ENCODE measurements at places on chromosomes 6 and 20. TPM values are rescaled to one million over a fixed set of nuclear protein-coding genes. Genes with fewer than 3 reads are reported as not detected.
A peak's percentile ranks its signal among the peaks of the same experiment; 100 is the strongest.

GRCh38 chr20:33999025-33999649 is 5.4 kb downstream of the RALY start:
- no peak for DNase-seq

- DNase-seq = no peak
Measured at GRCh38 chr6:39752835-39753724, 27.9 kb upstream of the KIF6 start.

- no peak for DNase-seq
Measured at GRCh38 chr6:14922706-14923460, 323.0 kb upstream of the JARID2 start.

DNA sequence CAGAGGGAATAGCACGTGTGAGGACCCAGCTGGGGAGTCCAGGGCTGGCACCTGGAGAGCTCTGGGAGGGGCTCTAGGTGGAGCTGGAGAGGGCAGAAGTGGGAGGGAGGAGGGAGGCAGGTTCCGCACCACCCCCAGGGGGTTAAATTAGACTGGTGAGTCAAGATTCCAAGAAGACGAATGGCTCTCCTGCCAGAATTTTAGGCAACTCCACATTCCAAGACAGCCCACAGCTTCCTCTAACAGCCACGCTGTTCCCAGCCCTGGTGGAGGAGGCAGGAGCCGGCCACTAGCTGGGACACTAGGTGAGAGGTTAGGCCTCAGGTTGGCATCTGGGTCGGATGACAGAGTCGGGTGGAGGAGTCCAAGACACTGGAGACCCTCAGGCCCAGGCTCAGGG is 60.2 kb downstream of the TFAP2C start:
- peak; percentile 61 for DNase-seq

DNA sequence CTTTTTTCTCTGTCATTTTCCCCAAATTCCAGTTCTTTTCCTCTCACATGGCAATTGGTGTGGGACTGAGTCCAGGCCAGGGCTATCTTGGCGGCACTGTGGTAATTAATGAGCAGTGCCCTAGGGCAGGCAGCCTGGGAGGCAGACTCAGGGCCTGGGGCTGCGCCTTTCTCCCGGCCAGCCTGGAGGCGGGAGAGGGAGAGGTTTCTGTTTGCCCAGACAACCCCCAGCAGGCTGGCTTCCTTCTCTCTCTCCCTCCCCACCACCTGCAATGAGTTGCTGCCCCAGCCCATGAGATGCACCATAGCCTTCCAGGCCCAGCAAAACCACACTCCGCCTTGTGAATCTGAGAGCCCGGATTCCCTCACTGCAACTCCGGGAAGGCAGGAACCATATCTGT is 15.1 kb upstream of the CCDC167 start:
- DNase-seq = no peak

- no peak for DNase-seq
Measured at GRCh38 chr6:159250633-159251032, 81.4 kb downstream of the FNDC1 start.

Gene LRRC73
- total RNA-seq = 0.07 TPM

Gene MDFI
- total RNA-seq = 45.8 TPM

Gene CALHM6
- not detected for total RNA-seq

All from HT1080 (cell line).